Activated CD4-positive, alpha-beta T cell treated with anti-CD3 and anti-CD28 coated beads, Interleukin-2, amount 10 ng/mL, durations not matched to agents 7 days and 5 days (primary cell): ENCODE measurements at places on chromosomes 7 and 10.

DNA sequence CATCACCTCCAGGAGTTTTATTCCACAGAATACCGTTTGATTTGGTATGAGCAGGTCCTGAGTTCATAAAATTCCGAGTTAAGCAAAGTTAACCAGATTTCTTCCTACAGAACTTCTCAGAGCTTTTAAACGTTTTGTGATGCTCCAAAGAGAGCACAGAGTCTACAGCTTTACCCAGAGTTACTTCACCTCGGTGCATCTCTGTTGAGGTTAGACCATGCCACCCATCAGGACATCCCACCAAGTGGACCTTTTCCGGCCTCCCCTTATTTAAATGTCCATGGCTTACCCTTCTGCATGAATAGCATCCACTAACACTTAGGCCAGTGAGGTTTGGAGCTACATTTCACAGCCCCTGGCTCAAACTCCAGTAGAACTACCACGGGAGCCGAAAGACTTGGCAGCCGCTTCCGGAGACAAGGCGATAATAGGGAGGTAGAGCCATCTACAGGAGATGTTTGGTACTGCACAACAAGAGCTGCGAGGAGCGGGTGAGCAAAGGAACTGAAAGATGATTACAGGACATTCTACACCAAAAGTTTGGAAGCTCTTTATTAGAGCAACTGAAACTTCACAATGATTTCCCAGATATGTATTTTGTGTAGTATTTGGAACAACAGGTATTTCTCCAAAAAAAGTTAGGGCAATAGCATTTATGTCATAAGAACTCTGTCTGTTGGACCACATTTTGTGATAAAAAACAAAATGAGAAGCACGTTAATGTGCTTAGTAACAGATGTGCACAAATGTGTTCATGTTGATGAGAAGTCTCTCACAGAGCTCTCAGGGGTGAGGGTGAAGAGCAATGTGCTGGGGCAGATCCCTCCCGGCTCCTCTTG lies 174.7 kb downstream of the HERPUD2 start:
- peak; percentile 72 for DNase-seq

DNA sequence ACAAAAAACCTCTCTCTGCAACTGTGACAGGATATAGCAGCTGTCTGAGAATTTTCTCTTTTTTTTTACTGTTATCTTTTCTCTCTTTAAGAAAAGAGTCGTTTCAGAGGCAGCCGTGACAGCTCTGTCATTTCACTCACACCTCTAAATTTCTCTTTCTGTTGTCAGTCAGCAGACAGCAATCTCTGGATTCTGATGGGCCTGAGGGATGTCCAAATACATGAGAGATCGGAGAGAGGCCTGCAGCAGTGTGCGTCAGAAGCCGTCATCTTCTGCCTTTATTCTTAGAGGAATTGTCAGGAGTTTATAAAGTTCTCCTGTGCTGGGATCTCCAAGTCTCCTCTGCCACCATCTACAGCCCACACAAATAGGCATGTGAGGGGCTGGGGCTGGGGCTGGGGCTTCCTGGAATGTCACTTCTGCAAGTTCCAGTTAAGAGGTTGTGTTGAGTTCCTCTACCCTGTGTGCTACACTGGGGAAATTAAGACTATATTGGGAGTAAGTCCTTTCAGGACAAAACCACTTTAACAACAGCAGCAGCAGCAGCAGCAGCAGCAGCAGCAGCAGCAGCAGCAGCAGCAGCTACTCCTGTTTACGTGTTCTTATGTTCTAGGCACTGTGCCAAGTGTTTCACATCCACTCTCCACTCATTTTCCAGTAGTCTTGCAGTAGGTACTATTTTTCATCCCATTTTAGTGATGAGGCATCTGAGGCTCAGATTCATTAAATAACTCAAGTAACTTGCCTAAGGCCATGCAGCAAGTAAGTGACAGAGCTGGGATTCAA lies 541.3 kb downstream of the LRMDA start:
- no peak for DNase-seq

DNA sequence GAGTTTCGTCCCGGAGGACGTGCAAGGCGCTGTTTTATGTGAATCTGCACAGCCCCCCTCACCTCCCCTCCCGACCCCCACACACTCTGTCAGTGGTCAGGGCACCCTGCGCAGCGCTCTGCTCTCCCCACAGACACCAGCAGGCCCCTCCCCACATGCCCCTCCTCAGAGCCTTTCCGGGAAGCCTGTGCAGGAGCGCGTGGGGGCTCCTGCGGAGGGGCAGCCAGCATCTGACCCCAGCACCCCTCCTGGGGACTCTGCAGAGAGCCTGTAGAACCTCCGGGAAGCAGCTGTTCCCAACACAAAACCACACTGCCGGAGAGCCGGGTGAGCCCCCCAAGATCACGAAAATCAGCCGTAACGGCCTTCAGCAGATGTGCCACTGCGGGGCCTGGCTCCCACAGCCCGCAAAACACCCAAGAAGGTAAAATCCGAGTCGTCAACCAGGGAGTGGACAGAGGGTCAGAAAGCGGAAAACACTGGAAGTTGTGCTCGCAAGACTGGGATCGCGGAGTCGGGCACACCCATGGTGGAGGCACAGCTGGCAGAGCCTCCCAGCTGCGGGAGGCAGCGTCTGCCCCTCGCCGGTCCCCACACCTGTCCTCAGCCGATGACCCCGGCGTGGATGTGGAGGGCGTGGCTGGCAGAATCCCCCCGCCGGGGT lies 53.8 kb upstream of the PDGFA start:
- no peak for DNase-seq

DNA sequence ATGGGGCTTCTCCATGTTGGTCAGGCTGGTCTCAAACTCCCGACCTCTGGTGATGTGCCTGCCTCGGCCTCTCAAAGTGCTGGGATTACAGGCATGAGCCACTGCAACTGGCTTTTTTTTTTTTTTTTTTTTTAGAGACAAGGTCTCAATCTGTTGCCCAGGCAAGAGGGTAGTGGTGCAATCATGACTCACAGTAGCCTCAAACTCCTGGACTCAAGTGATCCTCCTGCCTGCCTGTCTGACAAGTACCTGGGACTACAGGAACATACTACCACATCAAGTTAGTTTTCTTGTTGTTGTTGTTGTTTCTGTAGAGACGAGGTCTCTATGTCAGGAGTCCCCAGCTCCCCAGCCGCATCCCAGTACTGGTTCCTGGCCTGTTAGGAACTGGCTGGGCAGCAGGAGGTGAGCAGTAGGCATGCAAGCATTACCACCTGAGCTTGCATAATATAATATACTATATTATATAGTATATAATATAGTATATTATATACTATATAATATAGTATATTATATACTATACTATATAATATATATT lies 55.7 kb downstream of the TPK1 start:
- no peak for DNase-seq

- no peak for DNase-seq
These were observed 249.8 kb downstream of the TRIL start for GRCh38 chr7:28708033-28708951.

- DNase-seq, result no peak
These were observed 376.0 kb downstream of the CTNNA3 start for GRCh38 chr10:67319976-67320375.

GRCh38 chr7:95545007-95545615 lies 51.2 kb downstream of the PDK4 start:
- no peak for DNase-seq

GRCh38 chr10:132740588-132740987 lies 45.4 kb downstream of the NKX6-2 start:
- DNase-seq, result no peak

GRCh38 chr10:74684462-74684861 lies 141.9 kb upstream of the KAT6B start:
- DNase-seq, result no peak

DNA sequence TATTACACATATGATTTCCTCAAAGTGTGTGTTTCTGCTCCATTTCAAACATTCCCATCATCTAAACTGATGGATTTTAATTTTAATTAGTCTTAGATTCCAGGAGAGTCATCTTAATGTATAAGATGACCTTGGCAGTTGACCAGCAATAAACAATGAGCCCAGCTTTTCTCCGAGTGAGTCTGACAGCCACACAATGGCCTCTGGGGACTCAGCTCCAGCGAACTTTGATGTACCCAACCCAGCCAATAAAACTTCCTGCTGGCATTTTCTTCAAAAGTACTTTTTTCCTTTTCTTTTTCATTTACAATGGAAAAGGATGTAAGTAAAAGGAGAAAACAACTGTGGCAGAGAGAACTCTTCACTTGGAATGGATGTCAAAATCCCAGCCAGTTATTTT lies 139.1 kb upstream of the CTBP2 start:
- DNase-seq, result no peak

DNA sequence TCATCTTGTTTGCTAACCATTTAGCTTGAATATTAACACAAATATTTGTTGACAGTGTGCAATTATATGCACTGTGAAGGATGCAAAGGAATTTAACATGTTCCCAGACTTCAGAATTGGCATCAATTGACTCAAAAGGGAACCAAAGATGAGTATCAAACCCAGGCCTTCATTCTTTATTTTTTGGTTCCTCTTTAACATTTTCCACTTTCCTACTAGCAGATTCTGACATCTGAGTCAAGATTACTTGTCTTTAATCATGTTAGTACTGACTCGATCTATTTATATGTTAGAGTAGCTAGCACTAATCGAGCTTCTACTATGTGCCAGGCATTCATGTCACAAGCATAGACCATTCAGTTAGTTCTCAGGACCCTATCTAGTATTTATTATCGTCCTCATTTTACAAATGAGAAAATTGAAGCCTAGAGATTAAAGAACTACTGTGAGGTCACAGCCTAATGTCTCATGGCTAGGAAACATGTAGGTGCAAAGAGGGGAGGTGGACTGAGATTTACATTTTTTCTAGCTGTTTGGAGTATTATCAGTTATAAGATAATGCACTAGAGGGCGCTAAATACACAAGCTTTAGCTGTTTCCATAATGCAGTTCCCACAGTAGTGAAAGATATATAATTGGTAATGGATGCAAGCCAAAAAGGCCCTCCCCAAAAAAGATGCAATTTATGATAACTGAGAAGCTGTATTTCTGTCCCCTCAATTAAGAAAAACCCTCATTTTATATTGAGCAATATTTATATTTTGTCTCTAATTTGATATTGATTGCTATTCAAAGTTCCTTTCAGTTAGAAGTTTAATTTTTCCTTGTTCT lies 32.9 kb upstream of the KMT2E start:
- no peak for DNase-seq

DNA sequence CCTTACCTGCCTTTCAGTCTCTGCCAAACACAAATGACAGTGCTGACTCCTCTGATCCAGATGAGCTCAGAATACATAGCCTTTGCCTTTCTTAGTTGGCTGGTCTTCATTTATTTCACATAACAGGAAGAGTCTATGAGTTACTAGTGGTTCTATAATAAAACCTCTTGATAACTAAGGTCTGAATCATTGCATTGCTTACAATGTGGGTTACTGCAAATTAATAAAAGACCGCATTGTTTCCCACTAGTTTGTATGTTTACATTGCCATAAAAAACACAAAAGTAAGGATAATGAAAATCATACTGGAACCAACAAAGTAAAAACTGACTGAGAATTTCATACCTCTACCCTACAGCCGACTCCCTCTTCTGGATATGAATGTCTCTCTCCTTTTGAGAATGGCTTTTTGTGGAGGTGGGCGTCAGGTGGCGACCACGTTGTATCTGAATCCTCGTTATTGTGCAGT lies 62.0 kb upstream of the AKR1E2 start:
- no peak for DNase-seq

DNA sequence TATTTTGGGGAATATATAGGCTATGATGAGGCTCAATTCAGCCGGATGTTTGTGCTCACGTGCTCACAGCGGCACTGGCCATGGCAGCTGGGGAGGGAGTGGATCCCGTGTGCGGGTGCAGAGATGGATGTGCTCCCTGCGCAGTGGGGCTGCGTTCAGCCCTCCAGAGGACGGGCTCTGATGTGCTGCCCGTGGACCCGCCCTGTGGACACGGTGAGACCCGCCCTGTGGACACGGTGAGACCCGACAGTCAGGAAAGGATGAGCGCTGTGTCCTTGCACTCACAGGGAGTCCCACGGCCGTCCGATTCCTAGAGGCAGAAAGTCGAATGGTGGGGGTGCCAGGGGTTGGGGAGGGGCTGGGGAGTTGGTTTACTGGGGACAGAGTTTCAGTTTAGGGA lies 89.0 kb downstream of the DNAJB6 start:
- no peak for DNase-seq

- no peak for DNase-seq
These were observed 6.1 kb downstream of the SKAP2 start for GRCh38 chr7:26858241-26858715.

- DNase-seq, result no peak
These were observed 48.1 kb upstream of the EXOC6 start for GRCh38 chr10:92800134-92800733.

GRCh38 chr7:2232766-2233520 lies at the start of gene MAD1L1:
Gene MAD1L1 (minus strand): TSS chr7:2232945. CDS start chr7:2230133, 2,812 bp downstream.
- DNase-seq, result peak; percentile 91

- no peak for DNase-seq
These were observed 86.6 kb upstream of the LEP start for GRCh38 chr7:128154504-128154903.

DNA sequence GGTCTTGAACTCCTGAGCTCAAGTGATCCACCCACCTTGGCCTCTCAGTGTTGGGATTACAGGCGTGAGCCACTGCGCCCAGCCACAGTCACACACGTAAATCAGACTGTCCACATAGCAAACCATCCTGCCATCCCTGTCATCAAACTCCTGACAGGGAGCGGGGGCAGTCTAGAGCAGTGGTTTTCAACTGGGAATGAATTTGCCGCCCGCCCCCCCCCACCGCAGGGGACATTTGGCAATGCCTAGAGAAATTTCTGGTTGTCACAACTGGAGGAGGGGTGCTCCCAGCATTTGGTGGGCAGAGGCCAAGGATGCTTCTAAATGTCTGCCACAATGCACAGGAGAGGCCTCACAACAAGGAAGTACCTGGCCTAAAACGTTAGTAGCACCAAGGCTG lies 24.1 kb downstream of the CAMK2G start:
- DNase-seq, result no peak

DNA sequence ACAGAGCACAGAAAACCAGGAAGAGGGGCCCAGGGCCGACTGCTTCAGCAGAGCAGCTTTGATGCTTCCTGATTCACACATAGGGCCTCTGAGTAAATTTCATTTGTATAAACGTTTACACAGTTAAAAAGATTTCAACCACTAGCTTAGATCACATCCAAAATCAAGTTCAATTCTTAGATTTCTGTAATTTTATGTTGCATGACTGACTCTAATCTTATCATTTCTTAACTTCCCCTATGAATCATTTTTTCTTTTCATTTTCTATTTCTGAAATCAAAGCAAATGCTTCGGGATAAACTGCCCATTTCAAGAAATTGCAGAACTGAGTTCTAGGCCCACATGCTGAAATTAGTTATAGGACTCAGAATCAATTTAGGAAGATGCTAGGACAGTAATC lies 224.7 kb downstream of the INHBA start:
- no peak for DNase-seq

GRCh38 chr10:66925896-66926715 lies at the start of gene LRRTM3:
Gene LRRTM3 (plus strand): TSS chr10:66926036.
- DNase-seq, result peak; percentile 22

GRCh38 chr10:74373059-74373458 lies 222.0 kb downstream of the ADK start:
- DNase-seq, result no peak

DNA sequence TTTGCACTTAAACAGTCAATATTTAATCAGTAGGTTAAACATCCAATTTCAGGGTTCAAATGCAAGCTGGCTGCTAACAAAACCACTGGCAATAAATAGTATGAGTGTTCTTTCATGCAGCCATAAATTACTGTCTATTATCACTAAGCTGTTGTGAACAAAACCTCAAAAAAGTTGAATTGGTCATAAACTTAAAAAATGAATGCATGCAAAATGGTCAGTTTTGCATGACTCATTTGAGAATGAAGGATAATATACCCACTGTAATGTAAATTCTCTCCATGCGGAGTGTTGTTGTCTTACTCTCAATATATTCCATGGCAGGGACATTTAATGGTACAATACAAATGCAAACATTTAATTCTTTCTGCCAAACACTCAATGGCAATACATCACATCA lies 226.4 kb downstream of the MAGI2 start:
- no peak for DNase-seq
